Esophagus muscularis mucosa (tissue), 4 donors: ENCODE measurements at places on chromosomes 7 and 10. TPM values are rescaled to one million over a fixed set of nuclear protein-coding genes. Genes with fewer than 3 reads are reported as not detected.

DNA sequence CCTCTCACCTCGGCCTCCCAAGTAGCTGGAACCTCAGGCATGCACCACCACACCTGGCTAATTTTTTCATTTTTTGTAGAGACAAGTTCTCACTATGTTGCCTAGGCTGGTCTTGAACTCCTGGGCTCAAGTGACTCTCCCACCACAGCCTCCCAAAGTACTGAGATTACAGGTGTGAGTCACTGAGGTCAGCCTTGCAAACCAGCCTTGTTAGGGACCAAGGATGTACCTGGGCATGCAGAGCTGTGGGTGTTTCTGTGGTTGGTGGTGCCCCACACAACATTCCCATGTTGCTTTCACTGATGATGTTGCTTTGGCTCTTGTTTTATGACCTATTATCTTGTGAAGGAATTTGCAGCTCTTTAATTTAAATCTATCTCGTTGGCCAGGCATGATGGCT is 54.8 kb downstream of the OTUD1 start:
- H3K36me3 ChIP-seq: no peaks in the 10 kb centered on the region
- no peak overlapping the region for H3K4me3 ChIP-seq
- H3K4me1 ChIP-seq: peaks cover 4% of the 10 kb centered on the region

DNA sequence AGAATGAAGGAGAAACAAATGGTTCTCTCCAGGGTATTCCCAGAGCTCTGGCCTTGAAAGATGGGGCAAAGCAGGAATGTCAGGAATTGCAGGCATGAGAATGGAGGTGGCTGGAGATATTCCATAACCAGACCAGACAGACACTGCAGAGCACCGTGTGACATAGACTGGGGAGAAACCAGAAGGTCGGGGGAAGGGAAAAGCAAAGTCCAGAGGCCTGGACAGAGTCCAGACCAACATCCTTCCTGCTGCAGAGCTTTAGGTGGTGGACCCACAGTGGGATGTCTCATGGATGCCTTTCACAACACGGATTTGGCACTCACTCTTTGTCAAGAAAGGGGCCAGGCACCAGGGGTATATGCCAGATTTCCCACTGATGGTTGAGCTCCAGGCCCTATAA is 177.2 kb upstream of the INHBA start:
- H3K27me3 ChIP-seq: no peaks in the 10 kb centered on the region
- H3K4me3 ChIP-seq: no peak overlapping the region
- no peak overlapping the region for H3K27ac ChIP-seq

DNA sequence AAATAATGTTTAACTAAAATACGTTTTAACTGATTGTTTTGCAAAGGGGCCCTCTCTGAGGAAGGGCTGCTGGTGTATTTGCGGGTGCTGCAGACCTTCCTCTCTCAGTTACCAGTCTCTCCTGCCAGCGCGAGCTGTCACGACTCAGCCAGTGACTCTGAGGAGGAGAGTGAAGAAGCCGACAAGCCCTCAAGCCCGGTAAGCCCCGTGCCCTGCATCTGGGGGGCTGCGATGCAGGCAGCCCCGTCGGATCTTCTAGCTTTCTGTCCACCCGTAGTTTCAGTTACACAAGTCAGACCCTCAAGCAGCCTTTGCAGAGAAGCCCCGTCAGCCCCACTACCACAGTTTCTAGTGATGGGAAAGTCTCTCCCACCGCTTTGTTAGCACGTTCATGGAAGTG is 45.1 kb downstream of the UBE3C start:
- H3K4me1 ChIP-seq: no peaks in the 10 kb centered on the region
- H3K27me3 ChIP-seq: no peaks in the 10 kb centered on the region

GRCh38 chr7:95092324-95092723 is 184.9 kb downstream of the PPP1R9A start:
- no peak overlapping the region for H3K27ac ChIP-seq
- no peak overlapping the region for H3K4me3 ChIP-seq
- H3K36me3 ChIP-seq: no peaks in the 10 kb centered on the region
- H3K27me3 ChIP-seq: no peaks in the 10 kb centered on the region
- peaks cover 15% of the 10 kb centered on the region for H3K4me1 ChIP-seq

DNA sequence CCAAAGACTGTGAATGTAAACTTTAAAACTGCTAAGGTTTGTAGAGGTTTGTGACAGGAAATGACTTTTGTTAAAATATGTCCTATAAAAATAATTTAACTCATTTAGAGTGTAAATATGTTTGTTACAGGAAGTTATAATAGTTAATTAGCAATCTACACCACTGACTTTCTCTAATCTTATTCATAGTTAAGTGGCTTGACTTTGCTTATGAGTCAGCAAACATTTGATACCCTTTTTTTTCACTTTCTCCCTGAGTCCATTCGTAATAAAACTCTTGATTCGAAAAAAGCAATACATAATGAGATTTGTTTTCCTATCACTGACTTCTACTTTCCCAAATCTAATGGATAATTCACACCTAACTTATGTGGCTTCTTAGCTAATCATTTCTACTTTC is 317.7 kb upstream of the SEMA3C start:
- DNase-seq: no peak
- H3K36me3 ChIP-seq: no peaks in the 10 kb centered on the region
- H3K4me3 ChIP-seq: no peak overlapping the region
- no peaks in the 10 kb centered on the region for H3K4me1 ChIP-seq

Gene SFMBT2
- 10.2 TPM for total RNA-seq

Gene ZP3
- total RNA-seq: 1.0 TPM

Gene HOXA13
- total RNA-seq: not detected

Gene RSPH10B2
- total RNA-seq: not detected
